ENCODE measurements at places on chromosomes 4 and X.
A peak's percentile ranks its signal among the peaks of the same experiment; 100 is the strongest.

DNA sequence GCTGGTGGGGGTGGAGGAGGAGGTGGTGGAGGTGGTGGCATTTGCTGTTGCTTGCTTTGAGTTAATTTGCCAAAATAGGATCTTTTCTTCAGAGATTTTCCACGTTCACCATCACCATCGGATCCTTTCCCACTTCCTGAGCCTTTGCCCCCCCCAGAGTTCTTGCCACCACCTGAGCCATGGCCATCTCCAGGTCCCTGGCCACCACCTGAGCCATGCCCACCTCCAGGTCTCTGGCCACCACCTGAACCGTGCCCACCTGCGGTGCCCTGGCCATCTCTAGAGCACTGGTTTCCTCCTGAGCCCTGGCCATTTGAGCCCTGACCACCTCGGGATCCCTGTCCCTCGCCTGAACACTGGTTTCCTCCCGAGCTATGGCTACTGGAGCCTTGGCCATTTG, 1.9 kb downstream of the IRS4 start:
- DNase-seq: peak; percentile 10

DNA sequence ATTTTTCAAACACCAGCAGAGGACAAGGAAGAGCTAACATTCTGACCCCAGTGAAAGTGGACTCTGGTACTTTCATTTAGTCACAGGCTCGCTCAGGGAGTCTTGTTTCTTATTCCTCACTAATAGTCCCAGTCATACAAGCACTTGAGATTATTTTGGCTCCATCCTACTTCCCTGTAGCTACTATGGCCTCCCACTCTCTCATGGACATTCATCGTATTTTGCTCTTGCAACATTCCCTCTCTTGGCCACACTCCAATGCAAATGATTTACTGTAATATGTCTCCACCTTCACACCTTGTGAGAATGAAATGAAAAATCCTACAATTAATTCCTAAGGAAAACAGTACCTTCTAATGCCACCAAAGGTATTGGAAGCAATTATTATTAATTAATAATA, 21.3 kb downstream of the PLRG1 start:
- no peak for DNase-seq

- no peak for DNase-seq
These were observed 121.1 kb upstream of the FAM9C start for GRCh38 chrX:13165266-13166189.

DNA sequence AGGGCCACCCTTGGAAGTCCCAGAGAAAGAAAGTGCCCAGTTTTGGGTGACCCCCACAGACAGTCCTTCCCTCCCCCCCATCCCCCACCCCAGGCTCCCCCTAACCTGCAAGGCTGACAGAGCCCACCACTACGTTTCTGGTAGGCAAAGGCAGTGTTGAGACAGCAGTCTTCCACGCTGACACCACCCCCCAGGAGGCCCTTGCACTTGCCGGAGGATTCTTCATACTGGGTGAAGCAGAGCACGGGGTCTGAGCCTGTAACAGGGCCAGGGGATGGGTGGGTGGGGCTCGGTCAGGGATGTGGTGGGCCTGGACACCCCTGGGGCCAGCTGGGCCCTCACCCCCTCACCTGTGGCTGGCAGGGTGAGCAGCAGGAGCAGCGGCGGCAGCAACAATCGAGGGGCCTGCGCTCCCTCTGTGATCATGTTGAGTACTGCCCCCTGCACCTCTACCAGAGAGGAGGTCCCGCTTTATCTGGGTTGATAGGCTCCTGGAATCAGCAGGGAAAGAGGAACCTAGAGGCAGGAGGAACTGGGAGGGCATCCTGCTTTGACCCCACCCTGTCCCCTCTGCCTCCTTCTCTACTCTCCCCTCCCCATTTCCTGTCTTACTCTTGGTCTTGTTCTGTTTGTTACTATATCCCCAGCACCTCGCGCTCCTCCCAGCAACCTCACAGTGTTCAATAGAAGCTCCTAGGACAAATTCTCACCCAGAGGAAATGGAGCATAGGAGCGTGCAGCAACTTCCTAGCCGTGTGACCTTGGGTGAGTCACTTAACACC, at the start of gene CFP:
Gene CFP (minus strand): TSS at position 512 of the 782 bp plus-strand sequence. CDS start 86 bp downstream, at position 426.
- no peak for DNase-seq

GRCh38 chrX:129783291-129783713, 3.6 kb downstream of the SASH3 start:
- DNase-seq: no peak

DNA sequence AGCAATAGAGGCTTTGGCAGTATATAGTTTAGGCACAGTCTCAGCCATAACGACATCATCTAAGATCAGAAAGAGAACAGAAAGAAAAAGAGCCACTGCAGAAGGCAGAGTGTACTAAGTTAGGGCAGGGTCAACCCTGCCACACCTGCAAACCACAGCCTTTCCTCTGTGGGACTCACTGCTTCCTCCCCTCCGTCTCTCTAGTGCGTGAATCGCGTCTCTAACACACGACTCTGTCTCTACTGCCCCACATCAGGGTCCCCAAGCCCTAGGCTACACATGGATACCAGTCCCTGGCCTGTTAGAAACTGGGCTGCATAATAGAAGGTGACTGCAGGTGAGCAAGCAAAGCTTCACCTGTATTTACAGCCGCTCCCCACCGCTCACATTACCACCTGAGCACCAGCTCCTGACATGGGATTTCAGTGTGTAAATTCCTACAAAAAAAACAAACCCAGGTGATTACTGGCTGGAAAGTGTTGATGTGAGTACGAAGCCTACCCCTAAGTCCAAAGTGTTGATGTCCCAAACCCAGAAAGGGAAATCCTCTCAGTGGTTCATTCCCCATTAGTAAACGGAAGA, 128.9 kb downstream of the PRKX start:
- no peak for DNase-seq

- no peak for DNase-seq
These were observed 750 bp downstream of the ARMCX5 start for GRCh38 chrX:102599951-102600579.

DNA sequence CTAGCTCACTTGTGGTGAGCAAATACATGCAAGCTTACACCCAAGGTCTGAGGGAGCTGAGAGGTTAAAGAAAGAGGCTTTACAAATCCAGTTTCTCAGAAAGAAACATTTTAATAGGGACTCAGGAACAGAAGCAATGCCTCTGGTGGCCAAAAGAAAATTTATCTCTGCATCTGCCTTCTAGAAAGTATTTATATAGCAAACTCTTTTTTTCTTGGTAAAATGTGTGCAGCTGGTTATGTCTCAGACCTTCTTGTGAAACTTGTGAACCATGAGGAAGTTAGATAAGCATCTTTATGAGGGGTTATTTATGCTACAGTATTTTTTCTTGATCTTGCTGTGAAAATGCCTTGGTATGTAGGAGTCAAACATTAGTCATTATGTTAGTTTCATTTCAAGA, 48.5 kb upstream of the CYSLTR1 start:
- no peak for DNase-seq

GRCh38 chr4:179095585-179096221, 1653.5 kb upstream of the AGA start:
- DNase-seq: no peak

DNA sequence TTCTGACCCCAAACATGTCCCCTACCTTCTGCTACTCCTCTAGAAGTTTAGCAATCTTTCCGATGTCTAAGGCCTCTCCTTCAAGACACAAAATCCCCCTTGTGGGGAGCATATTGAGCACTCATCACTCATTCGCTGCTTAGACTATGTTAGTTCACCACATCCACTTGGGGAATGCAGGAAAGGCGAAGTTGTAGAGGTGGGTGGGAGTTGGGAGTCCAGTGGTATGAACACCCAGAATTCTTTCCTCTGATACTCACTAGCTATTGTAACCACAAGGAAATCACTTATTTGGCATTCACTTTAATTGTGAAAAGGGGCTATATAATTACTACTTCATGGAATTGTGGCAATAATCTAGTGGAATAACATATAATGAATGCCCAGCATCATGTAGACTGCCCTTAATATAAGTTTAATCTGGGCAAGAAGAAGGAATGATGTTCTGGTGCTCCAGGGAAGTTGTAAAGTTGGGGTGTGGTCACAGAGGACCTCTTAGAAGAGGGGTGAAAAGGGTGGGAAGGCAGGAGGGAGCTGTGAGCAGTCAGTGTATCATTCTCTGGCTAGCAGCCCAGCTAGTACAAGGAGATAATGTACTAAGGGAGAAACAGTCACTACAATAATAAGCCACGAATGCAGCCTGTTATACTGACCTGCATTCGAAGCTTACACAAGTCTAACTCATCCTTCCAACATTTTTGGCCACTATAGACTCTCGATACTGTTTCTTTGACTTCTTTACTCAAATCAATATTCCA, 468.2 kb upstream of the DIPK2B start:
- no peak for DNase-seq

DNA sequence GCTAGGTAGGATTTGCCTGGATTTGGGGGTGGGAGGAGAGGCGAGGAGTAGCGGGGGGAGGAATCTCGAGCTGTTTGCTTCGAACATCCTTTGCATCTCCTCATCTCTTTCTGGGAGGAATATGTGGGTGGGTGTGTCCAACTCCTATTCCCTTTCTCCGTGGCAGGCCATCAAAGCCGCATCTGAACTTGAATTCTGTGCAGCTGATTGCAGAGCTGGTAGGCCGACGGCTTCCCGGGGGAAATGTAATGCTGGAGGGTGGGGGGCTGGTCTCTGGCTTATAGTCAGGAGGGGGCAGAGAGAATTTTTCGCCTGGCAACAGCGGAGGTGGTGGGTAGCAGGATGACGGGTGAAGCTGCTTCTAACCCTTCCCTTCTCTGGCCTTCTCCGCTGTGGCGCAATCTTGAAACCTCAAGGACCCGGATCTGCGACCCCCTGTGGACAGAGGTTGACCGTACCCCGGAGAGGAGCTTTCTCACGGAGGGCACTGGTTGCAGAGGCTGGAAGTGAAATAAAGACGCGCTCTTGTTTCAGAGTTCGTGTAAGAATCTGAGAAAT, 628 bp downstream of the ZCCHC12 start:
- peak; percentile 71 for DNase-seq

DNA sequence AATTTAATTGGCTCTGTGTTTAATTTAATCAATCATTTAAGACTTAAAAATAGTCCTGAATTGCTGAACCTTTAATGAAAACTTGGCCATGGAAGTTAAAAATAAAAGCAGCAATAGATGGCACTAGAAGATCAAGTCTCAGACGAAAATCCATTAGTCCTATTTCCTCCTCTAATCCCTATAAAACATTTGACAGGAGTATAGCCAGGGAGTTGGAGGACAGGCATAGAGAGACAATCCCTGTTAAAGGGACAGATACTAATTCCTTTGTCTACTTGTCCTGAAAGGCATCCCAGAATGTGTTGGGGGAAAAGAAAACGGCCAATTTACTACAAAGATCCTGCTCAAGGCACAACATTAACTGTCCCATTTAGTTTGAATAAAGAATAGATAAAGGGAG, 276.3 kb upstream of the TACR3 start:
- DNase-seq: no peak

DNA sequence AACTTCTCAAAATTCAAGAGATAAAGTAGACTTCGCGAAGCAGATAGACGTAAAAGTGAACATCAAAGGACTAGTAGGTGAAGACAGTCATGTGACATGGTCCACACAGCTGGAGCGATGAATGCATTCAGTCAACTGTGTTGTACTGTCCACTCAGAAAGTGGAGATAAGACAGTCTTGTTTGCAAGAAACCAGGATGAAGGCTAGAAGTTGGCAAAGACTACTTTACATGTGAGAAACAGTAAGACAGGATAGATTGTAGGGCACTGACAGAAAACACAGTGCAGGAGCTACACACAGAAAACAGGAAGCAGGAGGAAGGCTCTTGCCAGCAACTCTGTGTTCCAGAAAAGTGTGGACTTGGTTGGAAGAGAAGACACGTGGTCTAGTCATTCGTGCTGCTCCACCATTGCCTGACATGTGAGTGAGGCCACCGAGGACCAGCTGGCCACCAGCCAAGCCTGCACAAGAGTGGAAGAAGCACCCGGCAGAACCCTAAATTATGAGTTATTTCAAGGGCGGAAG, 78.9 kb downstream of the FAT1 start:
- no peak for DNase-seq

- DNase-seq: no peak
These were observed 273.5 kb downstream of the TMA16 start for GRCh38 chr4:163768014-163768413.

GRCh38 chr4:164482758-164483157, 271.2 kb upstream of the SMIM31 start:
- no peak for DNase-seq

DNA sequence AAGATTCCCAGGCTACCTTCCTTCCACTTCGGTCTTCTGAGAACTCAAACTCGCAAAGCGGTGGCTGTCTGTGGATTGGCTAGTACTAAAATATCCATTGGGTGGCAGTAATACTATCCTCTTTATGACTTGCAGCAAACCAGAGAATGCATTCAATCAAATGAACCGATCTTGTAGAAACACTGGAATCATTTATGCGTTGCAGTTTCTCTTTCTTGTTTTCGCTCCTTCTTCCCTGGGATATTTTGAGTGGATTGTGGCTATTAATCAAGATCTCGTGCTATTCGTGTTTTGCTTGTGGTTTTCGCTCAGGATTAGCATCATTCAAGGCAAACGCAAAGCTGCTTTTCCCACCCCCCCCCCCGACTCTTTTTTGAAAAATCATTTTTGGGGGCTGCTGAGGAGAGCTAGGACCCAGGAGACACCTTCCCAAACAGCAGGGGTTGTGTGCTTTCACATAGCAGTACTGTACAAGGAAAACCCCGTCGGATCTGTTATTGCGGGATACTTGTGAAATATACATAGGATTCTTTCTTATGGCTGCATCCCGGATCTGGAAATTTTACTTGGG, at the start of gene IL1RAPL1:
Gene IL1RAPL1 (plus strand): TSS at position 466 of the 571 bp plus-strand sequence.
- no peak for DNase-seq

GRCh38 chrX:80817002-80817401, 7.3 kb upstream of the BRWD3 start:
- DNase-seq: no peak

- DNase-seq: no peak
These were observed 257.7 kb downstream of the THOC2 start for GRCh38 chrX:123475068-123475724.

GRCh38 chr4:59127006-59127405, 2016.8 kb upstream of the IGFBP7 start:
- no peak for DNase-seq

DNA sequence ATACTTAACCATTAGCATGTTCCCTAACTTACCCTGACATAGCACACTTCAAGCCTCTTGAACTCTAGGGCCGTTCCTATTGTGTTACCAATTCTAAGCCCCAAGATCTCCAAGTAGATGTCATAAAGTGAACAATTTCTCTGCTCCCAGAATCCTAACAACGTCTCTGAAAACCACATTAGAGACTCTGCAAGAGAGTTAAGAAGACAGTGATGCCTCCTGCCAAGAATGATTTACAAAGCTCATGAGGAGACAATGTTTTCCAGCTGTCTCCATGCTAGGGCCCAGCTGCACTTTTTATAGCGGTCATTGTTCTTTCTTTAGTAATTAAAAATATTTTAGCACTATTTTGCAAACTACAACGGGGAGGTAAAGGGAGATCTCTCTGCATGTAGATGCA, 358.4 kb downstream of the PPP3CA start:
- no peak for DNase-seq

- DNase-seq: no peak
These were observed 3.1 kb upstream of the C4orf17 start for GRCh38 chr4:99507762-99508161.

- no peak for DNase-seq
These were observed 182.7 kb downstream of the KDR start for GRCh38 chr4:54942721-54943120.

Measured in SK-N-SH (cell line).